ENCODE measurements at places on chromosomes 12 and 14. TPM values are rescaled to one million over a fixed set of nuclear protein-coding genes. Genes with fewer than 3 reads are reported as not detected.

DNA sequence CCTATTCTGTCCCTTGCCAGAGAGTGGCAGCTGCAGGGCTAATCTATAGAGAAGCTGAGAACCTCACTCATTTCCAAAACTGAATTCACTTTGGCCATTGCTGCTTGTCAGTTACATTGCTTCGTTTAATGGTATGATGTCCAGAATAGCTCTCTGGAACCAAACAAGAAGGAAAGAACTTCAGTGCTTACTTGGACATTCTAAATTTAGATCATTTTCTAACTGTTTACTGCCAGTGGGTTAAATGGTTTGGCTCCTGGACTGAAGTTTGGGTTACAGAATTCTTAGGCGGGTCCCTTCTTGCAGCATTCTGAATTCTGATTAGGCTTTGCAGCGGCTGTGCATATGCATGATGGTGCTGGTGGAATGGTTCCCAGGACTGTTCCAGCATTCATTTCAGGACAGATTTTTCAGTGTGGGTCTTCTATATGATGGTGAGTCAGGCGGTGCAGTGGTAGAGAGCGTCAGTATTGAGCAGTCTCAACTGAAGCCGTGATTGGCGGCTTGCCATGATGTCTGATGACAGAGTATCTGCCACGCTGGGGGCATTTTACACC is 148.7 kb downstream of the DYRK2 start:
- no peak for DNase-seq

DNA sequence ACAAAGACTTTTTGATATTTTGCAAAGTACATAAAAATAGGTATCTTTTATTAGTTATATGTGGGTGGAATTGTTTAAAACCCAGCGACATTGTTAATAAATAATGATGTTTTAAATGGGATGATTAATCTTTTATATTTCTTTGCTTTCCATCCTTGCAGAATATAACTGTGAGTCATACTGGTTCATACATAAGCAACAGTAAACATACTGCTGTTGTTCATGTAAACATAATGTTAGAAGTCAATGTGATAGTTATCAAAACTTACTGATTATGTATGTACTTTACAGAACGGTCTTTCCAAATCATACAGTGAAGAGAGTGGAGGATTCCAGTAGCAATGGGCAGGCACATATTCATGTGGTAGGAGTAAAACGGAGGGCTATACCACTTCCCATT is 119.8 kb downstream of the ARID2 start:
- no peak for DNase-seq

The ZFYVE21 gene
- 147 TPM for total RNA-seq

The ZNF385A gene
- 183 TPM for total RNA-seq
